Heart right ventricle (tissue), 16 donors: ENCODE measurements at places on chromosomes 1 and 21. TPM values are rescaled to one million over a fixed set of nuclear protein-coding genes. Genes with fewer than 3 reads are reported as not detected.

GRCh38 chr1:248388426-248388825 is 12.9 kb downstream of the OR2T6 start:
- no peak for DNase-seq

DNA sequence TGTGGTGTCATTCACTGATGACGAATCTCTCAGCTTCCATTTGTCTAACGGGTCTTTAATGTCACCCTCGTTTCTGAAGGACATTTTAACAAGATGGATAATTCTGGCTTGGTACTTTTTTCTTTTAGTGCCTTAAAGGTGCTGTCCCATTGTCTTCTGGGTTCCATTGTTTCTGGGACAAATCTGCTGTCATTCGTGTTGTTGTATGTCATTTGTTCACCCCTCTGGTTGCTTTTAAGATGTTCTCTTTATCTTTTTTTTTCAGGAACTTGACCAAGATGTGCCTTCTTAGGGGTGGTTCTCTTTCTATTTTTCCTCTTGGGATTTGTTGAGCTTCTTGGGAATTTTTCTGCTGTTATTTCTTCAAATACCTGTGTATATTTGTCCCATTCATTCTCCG is 14.0 kb upstream of the MMEL1 start:
- no peak for DNase-seq

GRCh38 chr1:41641941-41642527 is 157.6 kb upstream of the EDN2 start:
- DNase-seq = no peak

DNA sequence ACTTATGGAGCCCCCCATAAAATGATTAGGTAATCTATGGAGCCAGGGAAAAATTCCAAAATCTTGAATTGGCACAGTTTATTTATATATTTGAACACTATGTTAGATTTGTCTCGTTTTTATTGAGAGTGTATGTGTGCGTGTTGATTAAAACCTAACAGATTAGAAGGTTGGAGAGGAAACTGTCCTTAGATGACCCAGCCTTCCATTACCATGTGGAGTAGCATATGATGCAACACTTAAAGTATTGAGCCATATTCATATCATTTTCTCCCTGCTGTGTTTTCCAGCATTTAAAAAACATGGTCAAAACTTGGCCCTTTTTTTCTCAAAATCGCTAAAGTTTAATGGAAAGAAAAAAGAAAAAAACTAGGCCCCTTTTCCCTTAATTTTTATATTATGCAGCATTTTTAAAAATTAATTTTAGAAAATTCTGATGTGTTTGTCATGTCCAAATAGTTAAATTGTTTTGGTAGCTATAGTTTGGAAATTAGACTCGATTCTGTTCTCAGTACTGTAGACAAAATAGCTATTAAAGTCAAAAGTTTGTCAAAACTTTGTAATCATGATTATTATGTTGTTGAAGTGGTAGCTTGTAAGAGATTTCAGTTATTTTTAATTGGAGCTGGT is 2.3 kb downstream of the LRRC8D start:
- no peak for DNase-seq

GRCh38 chr1:208329300-208329699 is 85.1 kb upstream of the PLXNA2 start:
- no peak for DNase-seq

DNA sequence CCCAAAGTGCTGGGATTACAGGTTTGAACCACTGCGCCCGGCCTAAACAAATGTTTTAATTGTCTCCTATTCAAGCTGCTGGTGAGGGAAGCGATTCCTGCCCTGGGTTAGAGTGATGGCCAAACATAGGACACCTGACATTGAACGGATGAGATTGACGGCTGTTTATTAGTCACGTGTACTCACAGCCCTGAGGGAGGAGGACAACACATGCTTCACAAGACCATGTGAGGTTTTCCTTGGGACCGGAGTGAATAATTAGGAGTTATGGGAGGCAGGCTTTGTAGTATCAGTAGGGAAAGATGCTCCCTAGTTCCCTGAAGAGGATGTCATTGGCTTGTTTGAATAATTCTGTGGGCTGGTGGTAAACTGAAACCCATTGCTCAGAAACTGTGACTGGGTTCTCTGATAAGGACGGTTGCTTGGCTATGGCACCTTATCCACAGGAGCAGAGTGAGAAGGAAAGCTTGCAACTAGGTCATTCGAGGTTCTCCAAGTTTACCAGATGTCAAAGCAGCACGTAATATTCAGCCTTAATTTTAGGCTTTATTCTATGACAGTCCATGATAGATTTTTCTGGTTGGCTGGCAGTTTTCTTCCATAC is 245.8 kb downstream of the PLA2G4A start:
- DNase-seq = no peak

DNA sequence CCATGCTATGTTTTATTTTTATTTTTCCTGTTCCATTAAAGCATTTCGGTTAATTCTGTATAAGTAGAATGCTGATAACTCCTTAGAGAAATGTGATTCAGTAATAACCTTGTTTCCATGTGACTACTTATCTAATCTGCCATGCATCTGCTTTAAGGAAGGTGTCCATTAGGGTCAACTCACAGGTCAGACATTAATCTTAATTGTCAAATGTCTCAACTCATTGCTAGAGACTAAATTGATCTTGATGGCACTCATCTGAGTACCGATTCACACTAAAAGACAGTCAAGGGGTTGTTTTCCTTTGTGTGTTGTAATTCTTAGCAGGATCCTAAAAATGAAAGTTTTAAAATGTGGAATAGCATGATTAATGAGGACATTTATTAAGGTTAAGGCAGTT is 41.8 kb downstream of the ITSN1 start:
- no peak for DNase-seq

The TMEM51 gene
- 2.9 TPM for total RNA-seq
